ENCODE measurements at places on chromosomes 3 and 15.

DNA sequence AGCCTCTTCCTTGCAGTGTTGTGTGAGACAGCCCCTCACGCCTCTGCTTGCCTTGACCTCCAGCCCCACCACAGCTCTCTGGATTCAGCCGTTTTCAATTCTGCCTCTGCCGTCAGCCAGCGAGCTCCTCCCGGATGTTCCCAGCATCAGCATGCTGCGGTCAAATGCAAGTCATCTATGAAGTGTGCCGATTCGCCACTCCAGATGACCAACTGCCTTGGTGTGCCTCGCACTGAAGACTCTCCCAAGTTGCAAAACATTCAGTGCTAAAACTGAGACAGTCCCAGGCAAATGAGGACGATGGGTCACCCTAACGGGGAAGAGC is 30.6 kb upstream of the RASA2 start:
- no peak for DNase-seq

DNA sequence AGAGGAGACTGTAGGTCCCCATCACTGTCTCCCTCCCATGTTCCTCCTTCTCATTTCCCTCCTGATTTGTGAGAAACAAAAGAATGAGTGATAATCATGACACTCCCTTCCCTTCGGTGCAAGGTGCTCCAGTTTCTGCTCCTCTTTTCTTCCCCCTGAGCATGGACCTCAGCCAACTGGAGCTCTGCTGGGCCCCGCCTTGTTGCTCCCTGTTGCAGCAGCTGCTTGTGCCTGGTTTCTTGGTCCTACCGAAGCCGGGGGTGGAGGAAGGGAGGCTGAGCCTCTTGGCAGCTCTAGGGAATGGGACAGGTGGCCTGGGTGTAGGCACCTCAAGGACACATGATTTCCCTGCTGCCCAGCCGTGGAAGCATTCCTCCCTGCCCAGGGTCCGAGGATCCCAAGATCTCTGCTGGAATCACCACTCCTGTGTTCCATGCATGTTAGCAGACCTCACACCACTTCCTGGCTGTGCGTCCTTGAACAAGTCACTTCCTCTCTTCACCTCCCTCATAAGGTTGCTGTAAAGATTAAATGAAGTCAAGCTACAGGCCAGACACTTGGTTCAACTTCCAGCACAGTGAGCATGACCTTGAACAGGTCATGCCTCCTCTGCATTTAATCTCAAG is 131.6 kb upstream of the ABHD17C start:
- DNase-seq = no peak

DNA sequence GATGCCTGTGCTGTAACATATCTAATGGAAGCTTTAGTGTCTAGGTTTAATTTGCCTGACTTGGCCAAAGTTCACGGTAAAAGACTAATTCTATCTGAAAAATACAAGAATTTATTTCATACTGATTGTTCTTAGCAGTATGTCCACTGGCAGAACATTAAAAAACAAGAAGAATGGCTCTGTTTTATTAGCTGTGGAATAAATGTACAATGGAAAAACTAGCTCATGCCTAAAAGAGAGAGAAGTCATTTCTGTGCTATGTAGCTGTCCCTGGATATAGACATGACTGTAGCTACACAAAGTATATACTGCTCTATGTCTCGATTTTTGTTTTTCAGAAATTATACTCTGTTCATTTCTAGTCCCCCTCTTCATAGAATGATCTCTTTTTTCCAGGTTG is 13.9 kb upstream of the VGLL3 start:
- no peak for DNase-seq

DNA sequence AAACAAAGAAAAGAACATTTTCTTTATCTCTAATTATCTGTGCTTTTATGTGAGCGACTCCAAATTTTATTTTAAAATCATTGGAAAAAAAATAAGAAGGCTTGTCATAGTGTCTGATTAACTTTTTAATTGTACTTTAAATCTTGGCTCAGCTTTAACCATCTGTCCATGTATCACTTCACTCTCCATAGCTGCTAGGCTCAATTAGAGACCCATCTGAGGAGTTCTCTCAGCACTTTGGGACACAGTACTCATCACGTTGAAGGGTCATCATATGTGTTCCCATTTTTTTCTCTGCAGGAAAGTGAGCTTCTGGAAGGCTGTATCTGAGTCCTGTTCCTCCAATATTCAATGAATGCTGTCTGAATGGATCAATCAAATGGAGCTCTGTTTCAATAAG is 908.5 kb upstream of the ROBO1 start:
- no peak for DNase-seq

DNA sequence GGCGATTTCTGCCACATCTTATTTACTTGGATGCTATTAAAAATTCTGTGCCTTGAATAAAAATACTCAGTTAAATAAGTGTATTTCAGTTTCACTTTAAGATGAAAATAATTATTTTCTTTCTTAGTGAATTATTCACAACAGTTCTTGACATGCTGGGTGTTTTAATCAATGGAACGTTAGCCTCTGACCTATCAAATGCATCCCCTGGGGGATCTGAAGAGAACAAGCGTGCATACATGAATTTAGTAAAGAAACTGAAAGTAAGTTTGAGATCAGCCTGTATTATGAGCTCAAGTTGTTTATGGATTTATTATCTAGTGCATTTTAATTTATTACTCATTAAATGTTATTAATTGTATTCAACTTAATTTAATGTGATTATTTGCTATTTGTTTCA is 597 bp downstream of the P2RY12 start:
- no peak for DNase-seq

- DNase-seq = no peak
Measured at GRCh38 chr15:56187665-56188064, 56.0 kb downstream of the RFX7 start.
